ENCODE measurements at places on chromosomes 16 and 17. TPM values are rescaled to one million over a fixed set of nuclear protein-coding genes. Genes with fewer than 3 reads are reported as not detected.

DNA sequence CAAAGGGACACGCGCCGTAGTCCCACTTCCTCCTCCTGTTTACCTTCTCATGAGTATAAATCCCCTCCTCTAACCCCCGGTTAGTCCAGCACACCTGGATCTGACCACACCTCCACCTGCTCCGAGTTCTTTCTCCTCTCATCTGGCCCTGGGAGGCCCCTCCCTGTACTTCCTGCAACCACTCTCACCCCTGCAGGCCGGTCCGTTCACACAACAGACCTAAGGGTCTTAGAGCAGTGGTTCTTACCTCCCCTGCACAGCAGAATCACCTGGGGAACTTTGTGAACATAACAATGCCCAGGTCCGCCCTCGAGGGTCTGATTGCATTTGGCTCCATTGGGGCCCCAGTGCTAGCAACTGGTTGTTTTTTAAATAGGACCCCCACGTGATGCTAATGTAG is 24.8 kb downstream of the TMEM114 start:
- no peak for DNase-seq

DNA sequence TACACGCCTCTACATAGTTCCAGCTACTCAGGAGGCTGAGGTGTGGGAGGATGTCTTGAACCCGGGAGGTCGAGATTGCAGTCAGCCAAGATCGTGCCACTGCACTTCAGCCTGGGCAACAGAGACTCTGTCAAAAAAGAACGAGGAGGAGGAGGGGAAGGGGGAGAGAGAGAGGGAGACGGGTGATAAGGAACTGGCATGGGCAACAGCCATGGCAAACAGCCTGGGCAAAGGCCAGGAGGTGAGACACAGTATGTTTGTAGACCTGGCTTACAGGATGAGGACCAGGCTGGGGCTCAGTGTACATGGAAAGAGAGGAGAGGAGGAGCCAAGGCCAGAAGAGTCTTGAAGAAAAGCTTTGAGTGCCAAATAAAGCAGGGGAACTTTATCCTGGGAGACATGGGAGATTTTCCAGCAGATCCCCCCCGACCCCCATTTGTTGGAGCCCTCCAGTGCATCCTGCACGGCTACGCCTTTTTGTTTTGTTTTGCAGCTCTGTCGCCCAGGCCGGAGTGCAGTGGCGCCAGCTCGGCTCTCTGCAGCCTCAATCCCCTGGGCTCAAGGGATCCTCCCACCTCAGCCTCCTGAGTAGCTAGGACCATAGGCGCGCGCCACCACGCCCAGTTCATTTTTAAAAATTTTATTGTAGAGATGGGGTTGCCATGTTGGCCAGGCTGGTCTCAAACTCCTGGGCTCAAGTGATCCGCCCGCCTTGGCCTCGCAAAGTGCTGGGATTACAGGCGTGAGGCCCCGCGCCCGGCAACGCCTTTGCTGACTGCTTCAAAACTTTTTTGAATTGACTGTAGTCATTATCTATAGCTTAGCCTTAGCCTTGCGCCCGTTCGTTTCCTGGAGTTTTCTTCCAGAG is 1.3 kb upstream of the ALKBH5 start:
- DNase-seq = no peak

The CHTF8 gene
- 42.0 TPM for total RNA-seq

The ABCC11 gene
- 0.26 TPM for total RNA-seq

- peak; percentile 61 for DNase-seq
Measured at GRCh38 chr17:57889892-57890856, 40.3 kb upstream of the MRPS23 start.

- no peak for DNase-seq
Measured at GRCh38 chr17:80064696-80065095, 28.3 kb downstream of the CCDC40 start.

GRCh38 chr17:50916708-50917417 is 50.7 kb upstream of the TOB1 start:
- no peak for DNase-seq

GRCh38 chr16:89921702-89922476 is 1.3 kb upstream of the TUBB3 start:
- peak; percentile 87 for DNase-seq

The TP53TG3F gene
- not detected for total RNA-seq

- DNase-seq = no peak
Measured at GRCh38 chr16:74775255-74775654, 635 bp upstream of the FA2H start.

GRCh38 chr16:3879258-3879886 is 1.1 kb downstream of the CREBBP start:
- no peak for DNase-seq

DNA sequence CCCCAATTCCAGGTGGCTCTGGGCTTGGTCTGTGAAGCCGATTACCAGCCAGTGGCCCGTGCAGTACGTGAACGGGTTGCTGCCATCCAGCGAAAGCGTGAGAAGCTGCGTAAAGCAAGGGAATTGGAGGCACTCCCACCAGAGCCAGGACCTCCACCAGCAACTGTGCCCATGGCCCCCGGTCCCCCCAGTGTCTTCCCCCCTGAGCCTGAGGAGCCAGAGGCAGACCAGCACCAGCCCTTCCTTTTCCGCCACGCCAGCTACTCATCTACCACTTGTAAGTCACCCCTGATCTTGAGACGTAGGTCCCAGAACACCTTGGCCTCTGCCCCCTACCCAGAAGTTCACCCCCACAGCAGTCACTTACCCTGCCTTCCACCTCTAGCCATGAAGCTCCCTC is 6.9 kb downstream of the WNK4 start:
- DNase-seq = no peak

DNA sequence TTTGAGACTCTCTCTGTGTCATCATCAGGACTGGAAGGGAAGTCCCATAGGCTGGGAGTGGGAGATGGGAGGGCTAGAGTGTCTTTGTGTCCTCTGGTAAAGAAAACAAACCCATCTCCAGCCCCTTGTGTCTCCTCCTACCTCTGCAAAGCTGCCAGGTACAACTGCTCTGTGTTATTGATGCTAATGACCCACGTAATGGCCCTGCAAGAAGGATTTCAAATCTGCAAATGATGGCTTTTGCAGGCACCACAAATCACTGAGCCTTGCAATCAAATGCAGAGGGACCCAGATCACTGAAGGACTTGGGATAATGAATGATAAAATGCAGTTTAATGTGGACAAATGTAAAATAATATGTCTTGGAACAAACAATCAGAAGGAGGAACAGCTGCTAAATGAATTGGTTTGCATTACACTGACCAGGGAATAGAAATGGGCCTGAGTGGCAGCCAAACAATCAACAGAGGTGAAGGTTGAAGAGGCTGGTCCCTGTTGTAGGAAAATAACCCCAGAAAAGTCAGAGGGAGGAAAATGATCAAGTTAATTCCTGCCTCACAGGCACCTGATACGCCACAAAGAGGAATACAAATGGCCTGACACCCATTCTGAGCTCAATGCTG is 425.1 kb downstream of the UTP18 start:
- no peak for DNase-seq

GRCh38 chr17:42177684-42178083 is 3.3 kb downstream of the KCNH4 start:
- no peak for DNase-seq

The TMC7 gene
- total RNA-seq = 3.1 TPM

DNA sequence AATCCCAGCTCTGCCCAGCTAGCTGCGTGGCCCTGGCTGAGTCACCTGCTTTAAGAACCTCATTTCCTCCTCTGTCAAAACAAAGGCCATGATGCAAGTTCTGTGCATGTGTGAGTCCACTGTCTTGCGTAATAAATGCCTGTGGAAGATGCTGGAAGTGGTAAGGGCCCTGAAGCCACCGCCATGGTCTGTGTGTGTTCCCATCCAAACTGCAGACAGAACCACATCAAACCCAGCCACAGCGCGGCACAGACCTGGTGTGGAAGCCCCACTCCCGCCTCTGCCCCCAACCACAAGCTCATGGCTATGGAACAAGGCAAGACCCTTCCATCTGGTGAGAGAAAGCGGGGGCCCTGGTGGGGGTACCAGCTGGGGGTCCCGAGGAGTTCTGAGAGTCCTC is 26.0 kb downstream of the NECAB2 start:
- peak; percentile 94 for DNase-seq

DNA sequence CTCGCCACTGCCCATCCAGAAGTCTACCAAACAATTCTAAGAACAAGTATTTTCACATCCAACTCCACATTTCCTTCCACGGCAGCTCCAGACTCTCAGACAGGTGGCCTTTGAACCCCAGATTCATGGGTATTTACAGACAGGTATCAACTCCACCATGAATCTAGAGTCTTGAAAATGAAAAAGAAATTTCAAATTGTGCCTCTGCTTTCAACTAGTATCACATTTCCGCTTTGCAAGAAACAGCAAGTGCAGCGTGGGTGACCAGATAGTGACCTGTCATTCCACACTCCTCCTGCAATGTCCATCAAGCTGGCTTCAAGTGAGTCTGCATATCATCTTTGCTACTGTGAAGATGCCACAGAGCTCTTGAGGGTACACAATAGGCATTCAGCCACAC is 232.4 kb upstream of the RPL38 start:
- DNase-seq = no peak

GRCh38 chr16:19284207-19284606 is 1.3 kb upstream of the CLEC19A start:
- peak; percentile 83 for DNase-seq

GRCh38 chr17:60066576-60066975 is 12.1 kb downstream of the HEATR6 start:
- no peak for DNase-seq

DNA sequence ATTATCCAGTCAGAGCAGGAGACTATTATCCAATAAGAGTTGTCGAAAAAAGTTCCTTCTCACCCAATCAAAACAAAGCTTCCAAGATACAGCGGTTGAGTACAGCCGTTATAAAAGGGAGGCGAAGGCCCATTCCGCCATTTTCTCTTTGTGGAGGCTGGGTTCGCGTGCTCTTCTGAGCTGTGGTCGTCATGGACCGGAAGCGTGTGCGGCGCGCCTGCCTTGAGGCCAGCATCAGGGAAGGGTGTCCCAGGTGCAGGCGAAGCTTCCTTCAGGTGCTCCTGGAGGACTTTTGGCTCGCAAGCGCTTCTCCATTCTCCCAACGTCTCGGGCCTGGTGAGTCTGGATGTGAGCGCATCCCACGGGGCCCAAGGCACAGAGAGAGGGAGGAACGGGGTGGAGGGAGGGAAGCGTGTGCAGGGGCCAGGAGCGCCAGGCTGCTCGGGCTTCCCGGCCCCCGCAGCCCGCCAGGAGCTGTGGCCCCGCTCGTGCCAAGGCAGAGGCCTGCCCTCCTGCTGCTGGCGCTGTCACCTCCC is 99.2 kb downstream of the GOSR1 start:
- DNase-seq = no peak

GRCh38 chr17:80365001-80365965 is 49.7 kb upstream of the ENDOV start:
- no peak for DNase-seq

The FAM171A2 gene
- total RNA-seq = 0.90 TPM

DNA sequence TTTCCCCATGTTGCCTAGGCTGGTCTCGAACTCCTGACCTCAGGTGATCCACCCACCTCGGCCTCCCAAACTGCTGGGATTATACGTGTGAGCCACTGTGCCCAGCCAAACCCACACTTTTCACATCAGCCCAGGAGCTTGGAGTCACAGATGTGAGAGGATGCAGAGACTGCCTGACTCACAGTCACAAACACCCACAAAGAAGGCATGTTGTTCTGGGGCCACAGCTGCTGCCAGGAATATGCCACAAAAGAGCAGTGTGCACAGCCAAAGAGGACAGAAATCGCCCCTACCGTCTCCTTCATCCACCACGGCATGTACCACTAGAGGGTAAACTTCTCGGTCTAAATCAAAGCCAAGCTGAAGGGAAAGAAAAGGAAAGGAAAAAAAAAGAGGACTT is 25.1 kb upstream of the FOXJ1 start:
- DNase-seq = no peak

- no peak for DNase-seq
Measured at GRCh38 chr17:56893503-56893902, 20.3 kb downstream of the TRIM25 start.

DNA sequence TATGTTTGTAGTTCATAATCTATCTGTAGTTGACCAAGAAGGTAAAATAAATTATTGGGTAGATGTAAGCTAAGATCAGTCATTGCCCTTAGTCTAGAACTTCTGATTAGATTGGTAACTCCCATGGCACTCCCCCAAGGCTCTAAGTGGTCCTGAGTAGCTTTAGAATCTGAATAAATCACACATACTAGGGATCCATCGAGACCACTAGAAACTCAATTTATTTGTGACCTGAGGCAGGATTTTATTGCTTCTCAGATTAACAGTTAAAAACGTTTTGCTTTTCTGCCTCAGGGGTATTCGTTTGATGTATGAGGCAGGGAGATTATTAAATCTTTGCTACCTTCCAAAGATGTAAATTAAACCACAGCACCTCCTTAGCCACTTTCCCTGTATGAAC is 24.9 kb downstream of the CMTR2 start:
- no peak for DNase-seq

DNA sequence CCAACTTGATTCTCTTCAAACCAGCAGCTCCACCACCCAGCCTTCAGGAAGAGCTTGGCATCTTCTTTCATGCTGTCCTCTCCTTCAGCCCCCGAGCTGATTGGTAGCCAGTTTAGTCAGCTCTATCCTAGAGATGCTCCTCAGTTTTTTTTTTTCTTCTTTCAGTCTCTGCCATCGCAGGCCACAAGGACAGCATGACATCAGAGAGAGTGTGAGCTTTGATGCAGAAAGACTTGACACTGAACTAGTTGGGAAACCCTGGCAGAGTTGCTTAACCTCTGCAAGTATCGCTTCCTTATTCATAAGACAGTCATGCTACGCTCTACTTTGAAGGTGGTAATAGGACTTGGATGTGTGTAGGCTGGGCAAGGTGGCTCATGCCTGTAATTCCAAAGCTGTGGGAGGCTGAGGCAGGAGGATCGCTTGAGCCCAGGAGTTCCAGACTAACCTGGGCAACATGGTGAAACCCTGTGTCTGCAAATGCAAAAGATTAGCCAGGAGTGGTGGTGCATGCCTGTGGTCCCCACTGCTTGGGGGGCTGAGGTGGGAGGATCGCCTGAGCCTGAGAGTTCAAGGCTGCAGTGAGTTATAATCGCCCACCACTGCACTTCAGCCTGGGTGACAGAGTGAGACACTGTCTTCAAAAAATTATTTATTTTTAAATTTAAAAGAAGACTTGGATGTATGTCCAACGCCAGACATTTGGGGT is 2.6 kb downstream of the CD300LB start:
- DNase-seq = no peak

The MT1F gene
- 1.6 TPM for total RNA-seq

The KRTAP9-4 gene
- not detected for total RNA-seq

The KRT20 gene
- total RNA-seq = not detected

The RBFOX1 gene
- total RNA-seq = not detected

- no peak for DNase-seq
Measured at GRCh38 chr17:77697480-77698400, 260.8 kb upstream of the TNRC6C start.

The NEUROD2 gene
- not detected for total RNA-seq

The LGALS9 gene
- 1.3 TPM for total RNA-seq

DNA sequence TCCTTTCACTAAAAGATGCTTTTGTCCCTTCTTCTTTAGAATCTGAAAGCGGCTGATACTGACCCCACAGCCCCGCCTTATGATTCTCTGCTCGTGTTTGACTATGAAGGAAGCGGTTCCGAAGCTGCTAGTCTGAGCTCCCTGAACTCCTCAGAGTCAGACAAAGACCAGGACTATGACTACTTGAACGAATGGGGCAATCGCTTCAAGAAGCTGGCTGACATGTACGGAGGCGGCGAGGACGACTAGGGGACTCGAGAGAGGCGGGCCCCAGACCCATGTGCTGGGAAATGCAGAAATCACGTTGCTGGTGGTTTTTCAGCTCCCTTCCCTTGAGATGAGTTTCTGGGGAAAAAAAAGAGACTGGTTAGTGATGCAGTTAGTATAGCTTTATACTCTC is 10.1 kb upstream of the TANGO6 start:
- no peak for DNase-seq

The KRTAP3-2 gene
- not detected for total RNA-seq
